Activated CD8-positive, alpha-beta memory T cell treated with anti-CD3 and anti-CD28 coated beads, Interleukin-2, amount 10 ng/mL, durations not matched to agents 7 days and 5 days (primary cell): ENCODE measurements at places on chromosomes 11 and 22. TPM values are rescaled to one million over a fixed set of nuclear protein-coding genes. Genes with fewer than 3 reads are reported as not detected.

- no peaks in the 10 kb centered on the region for H3K36me3 ChIP-seq
- H3K4me3 ChIP-seq, result no peak overlapping the region
- H3K27me3 ChIP-seq, result no peaks in the 10 kb centered on the region
- no peak for DNase-seq
Observed at GRCh38 chr11:67647471-67647870, 3.1 kb downstream of the ACY3 start.

DNA sequence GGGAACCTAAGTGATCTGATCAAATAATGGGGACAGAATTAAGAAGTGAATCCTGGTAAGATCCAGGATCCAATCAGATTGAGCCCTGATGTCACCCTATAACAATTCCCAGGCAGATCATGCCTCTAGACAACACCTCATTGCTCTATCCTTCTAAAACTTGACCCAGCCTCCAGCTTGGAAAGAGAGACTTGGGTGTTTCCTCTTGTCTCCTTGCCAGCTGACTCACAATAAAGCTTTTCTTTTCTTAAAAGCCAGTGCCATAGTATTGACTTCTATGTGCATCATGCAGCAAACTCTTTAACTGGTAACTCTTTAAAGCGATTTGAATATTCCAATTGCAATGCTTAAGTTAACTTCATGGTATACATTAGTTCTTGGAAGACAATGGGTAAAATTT, 109.6 kb upstream of the CHORDC1 start:
- no peak overlapping the region for H3K27ac ChIP-seq
- no peaks in the 10 kb centered on the region for H3K36me3 ChIP-seq
- peaks cover 1% of the 10 kb centered on the region for H3K27me3 ChIP-seq
- no peak for DNase-seq
- no peak overlapping the region for H3K4me3 ChIP-seq

- H3K36me3 ChIP-seq, result no peaks in the 10 kb centered on the region
- peak overlapping the region; percentile 97 for H3K27ac ChIP-seq
- DNase-seq, result no peak
- no peaks in the 10 kb centered on the region for H3K27me3 ChIP-seq
Observed at GRCh38 chr11:64923151-64923661, 1.3 kb upstream of the PPP2R5B start.

GRCh38 chr11:14607713-14608112, 35.9 kb upstream of the PDE3B start:
- DNase-seq, result no peak
- no peak overlapping the region for H3K4me3 ChIP-seq
- peaks cover 8% of the 10 kb centered on the region for H3K4me1 ChIP-seq
- peaks cover 78% of the 10 kb centered on the region for H3K36me3 ChIP-seq
- no peaks in the 10 kb centered on the region for H3K27me3 ChIP-seq

GRCh38 chr11:19493446-19494213, 219.0 kb upstream of the NAV2 start:
- DNase-seq, result no peak
- H3K27ac ChIP-seq, result no peak overlapping the region
- peaks cover 19% of the 10 kb centered on the region for H3K27me3 ChIP-seq
- H3K4me3 ChIP-seq, result no peak overlapping the region

RASGRP2 gene
- total RNA-seq, result 123 TPM

SCGB2A2 gene
- total RNA-seq, result not detected

DBX1 gene
- not detected for total RNA-seq

PPP2R5B gene
- 11.7 TPM for total RNA-seq

ESAM gene
- total RNA-seq, result 0.76 TPM

GRCh38 chr22:45064313-45065278, 54.8 kb upstream of the PHF21B start:
- H3K36me3 ChIP-seq, result no peaks in the 10 kb centered on the region
- peak; percentile 68 for DNase-seq
- H3K4me1 ChIP-seq, result peaks cover 15% of the 10 kb centered on the region
- peaks cover 8% of the 10 kb centered on the region for H3K27me3 ChIP-seq
- no peak overlapping the region for H3K4me3 ChIP-seq
- H3K27ac ChIP-seq, result peak overlapping the region; percentile 63

GRCh38 chr11:112132737-112133136, 31.2 kb downstream of the IL18 start:
- H3K36me3 ChIP-seq, result no peaks in the 10 kb centered on the region
- H3K4me3 ChIP-seq, result no peak overlapping the region
- H3K27me3 ChIP-seq, result no peaks in the 10 kb centered on the region
- H3K27ac ChIP-seq, result no peak overlapping the region
- H3K4me1 ChIP-seq, result peaks cover 11% of the 10 kb centered on the region

GRCh38 chr11:31783252-31783651, 27.9 kb downstream of the PAX6 start:
- H3K4me3 ChIP-seq, result no peak overlapping the region
- H3K27me3 ChIP-seq, result no peaks in the 10 kb centered on the region
- no peaks in the 10 kb centered on the region for H3K4me1 ChIP-seq
- no peaks in the 10 kb centered on the region for H3K36me3 ChIP-seq

OR52K1 gene
- total RNA-seq, result not detected

PDGFD gene
- 0.12 TPM for total RNA-seq

- H3K36me3 ChIP-seq, result no peaks in the 10 kb centered on the region
- no peak for DNase-seq
- H3K4me1 ChIP-seq, result no peaks in the 10 kb centered on the region
- no peak overlapping the region for H3K27ac ChIP-seq
- no peak overlapping the region for H3K4me3 ChIP-seq
Observed at GRCh38 chr11:110962921-110963320, 250.7 kb upstream of the ARHGAP20 start.

- H3K4me1 ChIP-seq, result no peaks in the 10 kb centered on the region
- no peak for DNase-seq
- no peaks in the 10 kb centered on the region for H3K36me3 ChIP-seq
- H3K27ac ChIP-seq, result no peak overlapping the region
Observed at GRCh38 chr11:23226331-23227077, 366.2 kb upstream of the CCDC179 start.

GRCh38 chr22:46240506-46240905, 9.6 kb downstream of the CDPF1 start:
- H3K36me3 ChIP-seq, result peaks cover 25% of the 10 kb centered on the region
- DNase-seq, result no peak
- no peaks in the 10 kb centered on the region for H3K27me3 ChIP-seq
- no peak overlapping the region for H3K4me3 ChIP-seq
- H3K4me1 ChIP-seq, result peaks cover 26% of the 10 kb centered on the region
- peak overlapping the region; percentile 69 for H3K27ac ChIP-seq

DNA sequence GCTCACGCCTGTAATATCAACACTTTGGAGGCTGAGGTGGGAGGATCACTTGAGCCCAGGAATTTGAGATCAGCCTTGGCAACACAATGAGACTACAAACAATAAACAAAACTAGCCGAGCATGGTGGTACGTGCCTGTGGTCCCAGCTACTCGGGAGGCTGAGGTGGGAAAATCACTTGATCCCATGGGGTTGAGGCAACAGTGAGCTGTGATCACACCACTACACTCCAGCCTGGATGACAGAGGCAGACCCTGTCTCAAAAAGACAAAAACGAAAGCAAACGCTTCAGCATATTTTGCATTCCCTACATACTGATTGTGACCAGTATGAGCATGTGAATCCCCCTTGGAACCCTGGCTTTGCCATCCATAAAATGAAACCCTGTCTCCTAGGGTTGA, 33.9 kb upstream of the MN1 start:
- peaks cover 3% of the 10 kb centered on the region for H3K36me3 ChIP-seq
- no peak overlapping the region for H3K27ac ChIP-seq
- DNase-seq, result no peak

CASP12 gene
- total RNA-seq, result not detected

TH gene
- not detected for total RNA-seq

DNA sequence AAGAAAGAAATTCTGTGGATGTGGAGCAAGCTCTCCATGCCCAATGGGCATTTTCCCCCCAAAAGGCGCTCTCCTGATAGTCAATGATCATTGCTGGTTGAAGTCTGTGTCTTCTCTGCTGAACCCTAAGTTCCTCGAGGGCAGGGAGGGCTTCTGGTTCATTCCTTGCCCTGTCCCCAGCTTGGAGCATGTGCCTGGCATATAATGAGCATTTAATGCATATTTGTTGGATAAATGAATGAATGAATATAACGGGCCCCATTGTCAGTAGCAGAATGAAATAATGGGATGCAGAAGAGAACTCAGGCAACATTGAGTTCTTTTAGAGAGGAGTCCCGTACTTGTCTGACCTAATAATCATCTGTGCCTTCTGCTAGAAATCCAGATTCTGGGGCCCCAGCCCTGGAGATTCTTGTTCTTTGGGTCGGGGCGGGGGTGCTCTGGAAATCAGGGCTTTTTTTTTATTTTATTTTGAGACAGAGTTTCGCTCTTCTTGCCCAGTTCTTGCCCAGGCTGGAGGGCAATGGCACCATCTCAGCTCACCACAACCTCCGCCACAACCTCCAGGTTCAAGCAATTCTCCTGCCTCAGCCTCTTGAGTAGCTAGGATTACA, 64.4 kb downstream of the CD82 start:
- no peak for DNase-seq
- no peak overlapping the region for H3K4me3 ChIP-seq
- H3K27me3 ChIP-seq, result peaks cover 4% of the 10 kb centered on the region

MYH9 gene
- total RNA-seq, result 913 TPM

GRCh38 chr11:98090861-98091505, 929.8 kb upstream of the CNTN5 start:
- no peaks in the 10 kb centered on the region for H3K4me1 ChIP-seq
- H3K27me3 ChIP-seq, result no peaks in the 10 kb centered on the region
- H3K36me3 ChIP-seq, result no peaks in the 10 kb centered on the region
- H3K27ac ChIP-seq, result no peak overlapping the region
- no peak for DNase-seq

ST13 gene
- total RNA-seq, result 120 TPM

- peaks cover 14% of the 10 kb centered on the region for H3K36me3 ChIP-seq
- no peaks in the 10 kb centered on the region for H3K27me3 ChIP-seq
- peak overlapping the region; percentile 99 for H3K27ac ChIP-seq
- peak; percentile 71 for DNase-seq
Observed at GRCh38 chr22:46763051-46763705, 728 bp downstream of the TBC1D22A start.

DNA sequence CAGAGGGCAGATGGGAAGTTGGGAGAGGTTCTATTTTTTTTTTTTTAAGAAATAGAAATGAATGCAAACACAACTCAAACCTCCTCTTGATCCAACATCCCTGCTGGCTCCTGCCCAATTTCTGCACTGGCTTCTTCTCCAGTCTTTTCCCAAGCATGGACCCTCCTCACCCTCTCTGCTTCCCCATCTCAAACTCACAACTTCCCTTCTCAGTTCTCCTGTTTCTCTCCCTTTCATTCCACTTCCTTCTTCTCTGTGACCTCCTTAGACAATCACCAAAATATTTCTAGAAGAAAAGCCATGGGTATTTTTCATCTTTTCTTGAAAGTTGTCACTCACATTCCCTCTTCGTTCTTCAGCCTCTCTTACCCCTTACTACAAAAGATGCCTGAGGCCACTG, 85.2 kb upstream of the VPREB1 start:
- H3K27me3 ChIP-seq, result peaks cover 28% of the 10 kb centered on the region
- H3K4me3 ChIP-seq, result no peak overlapping the region
- no peak overlapping the region for H3K27ac ChIP-seq
- peaks cover 5% of the 10 kb centered on the region for H3K4me1 ChIP-seq

DNA sequence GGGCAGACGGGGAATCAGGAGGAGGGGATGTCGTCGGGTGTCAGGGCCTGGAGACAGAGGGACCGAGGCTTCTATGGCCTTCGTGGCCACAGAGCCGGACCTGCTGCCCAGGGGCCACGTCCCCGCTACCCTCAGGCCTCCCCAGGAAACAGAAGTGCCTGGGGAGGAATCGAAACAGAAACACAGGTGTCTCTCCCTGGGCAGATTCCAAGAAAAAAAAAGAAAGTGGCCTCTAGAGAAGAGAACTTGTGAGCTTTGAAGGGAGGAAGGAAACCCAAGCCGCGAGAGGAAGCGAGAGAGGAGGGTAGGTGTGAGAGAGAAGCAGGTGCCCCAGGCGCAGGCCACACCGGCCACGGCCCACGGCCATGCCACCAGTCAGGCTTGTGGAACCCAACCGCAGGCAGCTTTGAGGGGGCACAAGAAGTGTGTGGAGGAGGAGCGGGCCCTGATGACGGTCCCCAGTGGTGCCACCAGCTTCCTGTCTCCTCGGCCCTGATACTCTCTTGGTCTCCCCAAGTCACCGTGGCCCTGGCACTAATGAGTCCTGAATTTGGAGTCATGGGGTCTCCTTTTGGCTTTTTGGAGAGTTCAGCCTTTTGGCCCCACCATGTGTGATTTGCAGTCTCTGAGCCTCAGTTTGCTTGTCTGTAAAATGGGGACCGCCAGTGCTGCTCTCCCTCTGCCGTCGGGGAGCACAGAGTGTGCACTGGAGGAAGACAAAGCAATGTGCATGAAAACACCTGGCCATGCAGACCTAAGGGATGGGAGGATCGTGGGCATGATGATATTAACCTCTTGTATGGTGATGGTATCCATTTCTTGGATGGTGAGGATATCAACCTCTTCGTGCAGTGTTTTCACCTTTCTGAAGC, 25.2 kb downstream of the LIF start:
- H3K4me3 ChIP-seq, result peak overlapping the region; percentile 57
- peak; percentile 91 for DNase-seq
- H3K27ac ChIP-seq, result peak overlapping the region; percentile 97

DNA sequence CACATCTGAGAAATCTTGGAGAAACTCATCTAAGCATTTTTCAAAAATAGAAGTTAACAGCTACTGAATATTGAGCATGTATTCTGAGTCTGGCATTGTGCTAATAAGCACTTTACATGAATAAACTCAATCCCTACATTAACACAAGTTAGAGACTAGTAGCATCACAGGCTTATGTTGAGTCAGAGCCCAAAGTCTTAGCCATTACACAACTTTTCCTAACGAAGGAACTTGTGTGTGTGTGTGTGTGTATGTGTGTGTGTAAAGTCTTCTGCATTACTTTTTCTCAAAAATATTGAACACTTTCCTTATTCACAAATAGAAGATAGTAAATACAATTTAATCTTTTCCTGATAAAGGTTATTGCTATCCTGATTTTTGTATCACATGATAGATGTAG, 8.7 kb upstream of the CLPB start:
- no peak for DNase-seq
- peaks cover 12% of the 10 kb centered on the region for H3K4me1 ChIP-seq
- no peak overlapping the region for H3K27ac ChIP-seq
- no peak overlapping the region for H3K4me3 ChIP-seq
- no peaks in the 10 kb centered on the region for H3K36me3 ChIP-seq

MRPL11 gene
- 75.5 TPM for total RNA-seq

DNA sequence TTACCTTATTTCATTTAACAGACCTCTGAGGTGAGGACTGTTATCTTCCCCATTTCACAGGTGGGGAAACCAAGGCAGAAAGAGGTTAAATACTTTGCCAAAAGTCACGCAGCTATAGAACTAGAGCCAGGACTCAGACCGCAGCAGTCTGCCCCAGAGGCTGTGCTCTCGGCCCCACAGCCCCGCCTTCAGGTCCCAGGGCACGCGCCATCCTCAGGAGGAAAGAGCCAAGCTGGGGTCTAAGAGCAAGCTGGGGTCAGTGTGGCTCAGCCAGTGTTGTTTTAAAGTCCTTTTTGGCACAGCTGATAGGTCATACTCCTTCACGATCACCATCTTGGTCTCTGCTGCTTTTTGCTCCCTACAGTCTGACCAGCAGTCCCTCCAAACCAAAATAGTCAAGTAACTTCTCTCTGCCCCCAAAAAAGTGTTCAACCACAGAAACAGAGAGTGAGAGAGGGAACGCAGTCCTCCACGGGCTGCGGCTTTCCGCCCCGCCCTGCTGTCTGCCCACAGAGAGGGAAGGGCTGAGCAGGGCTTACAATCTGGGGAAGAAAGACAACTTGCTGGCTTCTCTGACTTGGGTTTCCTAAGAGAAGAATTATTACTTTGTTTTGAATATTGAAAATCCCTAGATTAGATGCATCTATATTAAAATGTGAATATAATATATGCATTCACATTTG, 137.2 kb upstream of the OPCML start:
- H3K27me3 ChIP-seq, result no peaks in the 10 kb centered on the region
- no peak overlapping the region for H3K4me3 ChIP-seq
- no peak for DNase-seq
- H3K4me1 ChIP-seq, result peaks cover 3% of the 10 kb centered on the region
- H3K36me3 ChIP-seq, result no peaks in the 10 kb centered on the region
- no peak overlapping the region for H3K27ac ChIP-seq
